ENCODE measurements at places on chromosomes 2 and 18.

- DNase-seq, result no peak
These were observed 117.5 kb downstream of the GALNT14 start for GRCh38 chr2:31020713-31021112.

DNA sequence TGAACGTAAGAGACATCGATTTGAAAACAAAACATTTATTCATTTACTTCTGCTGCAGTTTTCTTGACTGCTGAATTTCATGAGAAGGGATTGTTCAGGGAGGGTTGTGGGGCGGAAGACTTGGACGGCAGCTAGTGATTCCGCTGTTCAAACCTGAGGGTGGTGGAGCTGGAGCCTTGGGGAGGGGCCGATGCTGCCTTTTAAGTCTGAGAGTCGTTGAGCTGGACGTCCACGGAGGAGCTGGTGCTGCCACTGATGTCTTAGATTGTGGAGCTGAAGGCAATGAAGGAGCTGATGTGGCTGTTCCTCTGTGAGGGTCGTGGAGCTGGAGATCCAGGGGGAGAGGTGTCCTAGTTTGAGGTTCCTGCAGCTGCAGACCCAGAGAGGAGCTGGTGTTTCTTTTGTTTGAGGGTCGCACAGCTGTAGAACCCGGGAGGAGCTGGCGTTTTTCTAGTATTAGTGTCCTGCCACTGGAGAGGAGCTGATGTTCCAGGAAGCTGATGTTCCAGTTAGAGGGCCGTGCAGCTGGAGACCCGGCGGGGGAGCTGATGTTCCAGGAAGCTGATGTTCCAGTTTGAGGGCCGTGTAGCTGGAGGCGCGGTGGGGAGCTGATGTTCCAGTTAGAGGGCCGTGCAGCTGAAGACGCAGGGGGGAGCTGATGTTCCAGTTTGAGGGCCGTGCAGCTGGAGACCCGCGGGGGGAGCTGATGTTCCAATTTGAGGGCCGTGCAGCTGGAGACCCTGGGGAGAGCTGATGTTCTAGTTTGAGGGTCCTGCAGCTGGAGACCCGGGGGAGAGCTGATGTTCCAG, 150.9 kb downstream of the RTP5 start:
- peak; percentile 29 for DNase-seq

- no peak for DNase-seq
These were observed 21.6 kb downstream of the TRPM8 start for GRCh38 chr2:233938676-233939370.

GRCh38 chr2:232026910-232027309, 65.4 kb downstream of the DIS3L2 start:
- no peak for DNase-seq

- no peak for DNase-seq
These were observed 45.7 kb downstream of the ICOS start for GRCh38 chr2:203982276-203982675.

GRCh38 chr2:66607152-66607551, 172.2 kb downstream of the MEIS1 start:
- no peak for DNase-seq

DNA sequence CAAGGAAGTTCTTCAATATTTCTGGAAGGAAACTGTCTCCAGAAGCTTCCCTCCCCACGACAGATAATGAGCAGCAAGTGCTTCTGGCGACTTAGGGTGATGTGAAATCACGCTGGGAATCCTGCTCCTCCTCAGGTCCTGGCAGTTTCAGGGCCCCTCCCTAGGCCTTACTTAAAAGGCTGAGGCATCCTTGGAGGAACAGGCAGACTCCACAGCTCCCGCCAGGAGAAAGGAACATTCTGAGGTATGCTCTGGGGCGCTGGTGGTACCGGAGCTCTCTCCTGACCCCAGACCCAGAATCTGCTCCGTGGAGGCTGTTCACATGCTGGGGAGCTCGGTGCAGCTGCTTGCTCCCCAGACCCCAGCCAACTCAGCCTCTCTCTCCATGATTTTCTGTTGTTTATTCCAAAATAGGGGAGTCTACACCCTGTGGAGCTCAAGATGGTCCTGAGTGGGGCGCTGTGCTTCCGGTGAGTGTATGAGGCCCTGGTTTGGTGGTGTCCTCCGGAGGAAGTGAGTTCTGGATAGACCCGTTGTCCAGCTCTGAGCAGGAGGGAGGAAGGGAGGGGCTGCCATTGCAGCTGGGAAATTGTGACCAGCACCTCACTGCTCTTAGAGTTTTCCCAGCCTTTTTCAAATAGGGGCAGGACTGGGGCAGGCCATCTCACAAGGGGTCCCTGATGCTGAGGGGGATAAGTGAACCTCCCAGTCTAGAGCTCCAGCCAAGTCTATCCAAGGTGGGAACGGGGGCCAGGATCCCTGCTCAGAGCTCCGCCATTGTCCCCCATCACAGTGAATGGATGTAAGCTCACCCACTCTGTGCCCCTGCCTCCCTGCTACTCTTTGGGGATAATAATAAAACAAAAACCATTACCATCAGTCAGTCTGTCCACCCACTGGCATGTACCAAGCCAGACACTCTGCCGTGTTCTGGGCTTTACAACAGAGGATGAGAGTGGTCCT, at the start of gene IL36RN:
Gene IL36RN, plus strand, starts transcription at position 201 of the 963 bp plus-strand sequence. Its CDS starts 241 bp downstream, at position 442.
- DNase-seq, result no peak

DNA sequence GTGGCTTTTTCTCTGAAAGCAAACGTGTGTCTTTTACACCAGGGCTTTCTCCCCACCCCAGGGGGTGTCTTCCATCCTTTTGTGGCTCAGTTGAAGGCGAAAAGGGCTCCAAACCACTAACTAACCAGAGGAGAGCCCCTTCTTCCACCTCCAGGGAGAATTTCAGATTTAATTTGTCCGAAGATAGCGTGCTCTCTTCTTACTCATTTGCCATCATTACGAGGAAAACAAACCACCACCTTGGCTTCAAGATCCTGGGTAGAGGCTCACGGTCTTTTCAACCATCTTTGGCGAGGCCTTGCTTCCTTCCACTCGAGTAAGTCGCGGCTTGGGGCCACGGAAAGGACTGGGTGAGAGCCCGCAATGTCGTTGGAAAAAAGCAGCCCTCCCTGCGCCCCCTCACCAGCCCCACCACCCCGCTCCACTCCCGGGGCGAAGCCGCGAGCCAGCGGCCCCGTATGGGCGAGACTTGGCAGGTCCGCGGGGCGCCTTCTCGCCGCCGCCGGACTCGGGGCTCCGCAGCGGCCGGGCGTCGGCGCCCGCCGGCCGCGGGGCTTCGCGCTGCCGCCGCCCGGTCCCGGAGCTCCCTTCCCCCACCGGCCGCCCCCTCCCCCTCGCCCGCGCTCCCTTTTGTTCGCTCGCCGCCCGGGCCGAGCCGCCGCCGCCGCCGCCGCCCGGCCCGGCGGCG, 1.7 kb upstream of the ZNF532 start:
- DNase-seq, result peak; percentile 63

DNA sequence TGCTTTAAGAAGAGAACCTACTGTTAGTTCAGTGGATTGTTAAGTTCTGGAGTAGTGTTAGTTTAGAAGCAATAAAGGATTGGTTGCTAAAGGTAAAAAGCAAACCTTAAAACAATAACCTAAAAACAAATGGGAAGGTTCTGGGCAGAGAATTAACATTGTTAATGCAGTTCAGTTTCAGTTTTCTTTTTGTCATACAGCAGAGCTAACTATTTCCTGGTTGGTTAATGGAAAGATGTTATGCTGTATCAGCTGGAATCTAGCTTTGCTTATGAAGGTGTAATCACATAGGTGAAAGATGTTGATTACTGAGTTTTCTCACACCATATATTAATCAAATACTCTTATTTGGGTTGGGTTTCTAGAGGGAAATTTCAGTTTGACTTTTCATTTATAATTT, 23.8 kb downstream of the SMAD4 start:
- DNase-seq, result no peak

Data from foreskin fibroblast (primary cell).